ENCODE measurements at places on chromosomes 3 and 15. TPM values are rescaled to one million over a fixed set of nuclear protein-coding genes. Genes with fewer than 3 reads are reported as not detected.

DNA sequence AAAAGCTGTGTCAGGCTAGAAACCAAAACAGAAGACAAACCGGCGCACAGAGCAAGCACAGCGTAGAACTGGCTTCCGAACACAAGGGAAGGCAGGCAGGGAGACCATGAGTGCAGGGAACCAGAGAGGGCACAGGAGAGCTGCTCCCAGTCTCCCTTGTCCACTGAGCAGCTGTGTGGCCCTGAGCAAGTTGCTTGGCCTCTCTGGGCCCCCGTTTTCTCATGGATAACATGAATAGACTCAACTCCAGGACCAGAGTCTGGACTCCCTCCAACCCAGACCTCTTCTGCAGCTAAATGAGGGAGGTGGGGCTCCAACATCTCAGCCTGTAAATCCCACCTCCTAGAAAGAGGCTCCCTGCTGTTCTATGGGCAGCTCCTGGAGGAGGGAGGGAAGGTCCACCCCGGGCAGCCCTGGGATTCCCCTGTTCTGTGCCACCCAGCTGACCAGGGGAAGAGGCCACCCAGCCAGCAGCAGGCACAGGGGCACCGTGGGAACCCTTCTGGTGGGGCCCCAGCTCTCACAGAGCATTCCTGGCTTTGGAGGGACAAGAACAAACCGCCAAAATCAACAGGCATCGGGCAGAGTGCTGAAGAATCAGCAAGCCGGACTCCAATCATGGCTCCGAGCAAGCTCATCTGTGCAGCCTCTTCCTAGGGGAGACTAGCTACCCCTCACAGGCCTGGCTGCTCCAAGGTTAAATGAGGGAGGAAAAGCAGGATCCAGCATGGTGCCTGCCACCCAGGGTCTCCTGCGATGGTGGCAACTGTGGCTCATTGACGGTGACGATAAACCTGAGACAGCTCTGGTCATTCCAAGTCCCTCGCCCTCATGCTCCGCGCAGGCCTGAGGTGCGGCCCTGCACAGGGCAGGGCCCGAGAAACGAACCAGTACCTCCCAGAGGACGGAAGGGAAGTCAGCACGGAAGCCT is 15.1 kb downstream of the XXYLT1 start:
- no peak for DNase-seq

DNA sequence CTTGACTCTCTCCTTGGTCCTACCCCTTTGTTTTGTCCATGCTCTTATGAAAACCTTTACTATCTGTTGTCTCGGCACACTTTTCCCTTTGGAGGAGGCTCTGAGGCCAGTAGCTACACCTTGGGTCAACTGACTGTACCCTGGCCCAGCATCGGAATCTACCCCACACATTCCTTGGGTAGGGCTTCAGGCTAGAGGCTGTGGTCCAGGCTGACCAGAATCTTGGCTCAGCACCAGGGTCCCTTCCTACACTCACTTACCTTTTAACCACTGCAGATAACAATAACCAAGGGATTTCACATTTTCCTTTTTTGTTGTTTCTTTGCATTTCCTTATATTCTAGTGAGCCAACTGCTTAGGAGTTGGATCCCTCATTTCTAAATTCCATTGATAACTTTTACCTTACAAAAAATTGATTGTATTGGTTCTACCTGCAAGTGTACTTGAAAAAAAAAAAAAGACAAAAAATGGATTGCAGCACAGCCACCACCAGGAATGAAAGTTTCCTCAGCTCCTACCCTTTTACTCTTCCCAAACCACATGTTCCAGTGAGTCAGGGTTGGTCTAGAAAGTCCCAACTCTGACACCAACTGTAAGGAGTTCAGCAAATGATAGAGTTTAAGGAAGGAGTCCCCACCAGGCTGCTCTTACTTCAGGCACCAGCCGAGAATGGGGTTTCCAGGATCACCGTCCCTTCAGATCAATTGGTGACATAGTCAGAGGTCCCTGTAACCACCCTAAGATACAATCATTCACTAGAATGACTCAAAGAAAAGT is 95.6 kb downstream of the FBLN2 start:
- no peak for DNase-seq

GRCh38 chr3:30131191-30131590 is 475.2 kb upstream of the TGFBR2 start:
- DNase-seq = no peak

- no peak for DNase-seq
Observed at GRCh38 chr3:43290956-43291355, 4.6 kb downstream of the SNRK start.

GRCh38 chr15:60394689-60395097 is 3.1 kb downstream of the ANXA2 start:
- DNase-seq = no peak

DNA sequence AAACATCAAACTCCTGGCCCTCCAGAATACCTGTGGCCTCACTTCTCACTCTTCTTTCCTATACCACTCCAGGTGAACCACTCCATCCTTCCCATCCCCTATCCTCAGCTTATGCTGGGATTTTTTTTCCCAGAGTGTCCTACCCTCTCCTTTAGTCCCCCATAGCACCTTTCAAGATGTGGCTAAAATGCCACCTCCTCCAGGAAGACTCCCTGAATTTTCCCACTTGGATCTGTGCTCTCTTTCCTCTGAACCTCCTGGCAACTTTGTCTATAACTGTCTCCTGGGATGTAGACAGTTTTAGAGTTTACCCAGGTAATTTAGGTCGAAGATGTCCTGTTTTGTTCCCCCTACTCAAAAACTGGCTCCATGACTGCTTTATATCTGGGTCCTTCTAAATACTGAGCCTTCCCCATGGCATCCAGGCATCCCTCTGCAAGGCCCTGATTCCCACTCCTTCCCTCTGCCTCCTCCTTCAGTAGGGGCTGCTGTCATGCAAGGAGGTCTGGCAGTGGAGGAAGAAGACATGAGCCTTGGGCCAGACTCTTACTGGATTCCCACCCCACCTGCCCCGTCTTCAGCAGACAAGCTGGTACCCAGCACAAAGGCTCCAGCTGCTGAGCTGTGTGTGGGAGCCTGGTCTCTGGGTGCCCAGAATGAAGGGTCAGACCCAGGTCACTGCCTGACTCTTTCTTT is 161.5 kb downstream of the SMAD6 start:
- DNase-seq = peak; percentile 8

The UBL7 gene
- polyA plus RNA-seq = 45.5 TPM

The GOLGA6D gene
- polyA plus RNA-seq = not detected

The APEH gene
- polyA plus RNA-seq = 84.9 TPM

The PCYT1A gene
- 58.0 TPM for polyA plus RNA-seq

The PAQR5 gene
- polyA plus RNA-seq = 0.91 TPM

All from heart left ventricle (tissue), 16 donors.